ENCODE measurements at places on chromosomes 13 and 19.

GRCh38 chr19:619286-620002 lies 13.9 kb downstream of the POLRMT start:
- H3K36me3 ChIP-seq, result peaks cover 46% of the 10 kb centered on the region
- H3K4me1 ChIP-seq, result peaks cover 4% of the 10 kb centered on the region
- DNase-seq, result no peak
- no peak overlapping the region for H3K27ac ChIP-seq
- no peaks in the 10 kb centered on the region for H3K27me3 ChIP-seq
- H3K4me3 ChIP-seq, result no peak overlapping the region

GRCh38 chr13:79987323-79987722 lies 353.6 kb downstream of the SPRY2 start:
- H3K36me3 ChIP-seq, result no peaks in the 10 kb centered on the region
- no peak for DNase-seq
- H3K27me3 ChIP-seq, result no peaks in the 10 kb centered on the region
- no peaks in the 10 kb centered on the region for H3K4me1 ChIP-seq
- no peak overlapping the region for H3K4me3 ChIP-seq

DNA sequence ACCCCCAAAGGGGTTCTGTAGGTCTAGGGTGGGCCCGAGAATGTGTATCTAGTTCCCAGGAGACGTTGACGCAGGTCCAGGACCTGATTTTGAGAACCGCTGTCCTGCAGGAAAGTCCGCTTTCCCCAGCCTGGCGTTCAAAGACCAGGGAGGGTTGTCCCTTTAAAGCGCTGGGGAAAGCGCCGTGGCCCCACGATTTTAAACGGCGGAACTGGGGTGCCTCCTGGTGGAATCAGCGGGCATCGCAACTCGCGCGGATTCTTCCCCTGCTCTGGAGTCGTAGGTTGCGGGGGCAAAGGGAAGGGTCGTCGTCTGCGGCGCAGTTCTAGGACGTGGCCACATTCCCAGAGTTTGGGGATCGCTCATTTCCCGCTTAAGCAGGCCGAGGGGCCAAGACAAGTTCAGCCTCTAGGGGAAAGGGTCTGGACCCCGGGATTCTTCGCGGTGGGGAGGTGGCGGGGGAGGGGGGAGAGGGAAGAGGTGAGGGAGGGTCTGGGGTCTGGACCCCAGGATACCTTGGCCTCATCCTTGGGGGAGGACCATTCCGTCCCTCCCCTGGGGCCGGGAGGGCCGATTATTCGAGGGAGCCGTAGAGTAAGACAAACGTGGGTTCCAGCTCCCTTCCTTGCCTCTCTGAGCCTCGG lies 7.7 kb downstream of the PNMA8B start:
- no peak overlapping the region for H3K4me3 ChIP-seq
- no peak overlapping the region for H3K27ac ChIP-seq
- H3K36me3 ChIP-seq, result no peaks in the 10 kb centered on the region

DNA sequence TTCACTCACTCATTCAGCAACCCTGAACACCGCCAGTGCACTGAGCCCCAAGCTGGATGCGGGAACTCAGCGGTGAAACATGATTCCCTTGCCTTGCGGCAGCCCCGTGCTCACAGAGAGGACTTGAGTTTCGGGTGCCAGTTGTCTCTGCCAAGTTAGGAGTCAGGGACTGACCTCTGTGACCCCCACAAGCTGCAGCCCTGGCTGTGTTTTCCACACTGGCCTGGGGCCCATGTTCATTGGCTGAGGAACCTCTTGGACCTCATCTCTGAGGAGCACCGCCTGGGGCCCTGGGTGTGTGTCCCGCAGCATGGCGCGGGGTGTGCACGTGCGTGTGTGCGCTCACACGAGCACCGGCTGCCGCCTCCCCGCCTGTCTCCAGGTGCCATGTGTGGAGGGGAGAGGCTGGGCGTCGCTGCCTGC lies 31.0 kb downstream of the CAPN12 start:
- H3K27me3 ChIP-seq, result no peaks in the 10 kb centered on the region
- no peak for DNase-seq
- peaks cover 21% of the 10 kb centered on the region for H3K36me3 ChIP-seq

DNA sequence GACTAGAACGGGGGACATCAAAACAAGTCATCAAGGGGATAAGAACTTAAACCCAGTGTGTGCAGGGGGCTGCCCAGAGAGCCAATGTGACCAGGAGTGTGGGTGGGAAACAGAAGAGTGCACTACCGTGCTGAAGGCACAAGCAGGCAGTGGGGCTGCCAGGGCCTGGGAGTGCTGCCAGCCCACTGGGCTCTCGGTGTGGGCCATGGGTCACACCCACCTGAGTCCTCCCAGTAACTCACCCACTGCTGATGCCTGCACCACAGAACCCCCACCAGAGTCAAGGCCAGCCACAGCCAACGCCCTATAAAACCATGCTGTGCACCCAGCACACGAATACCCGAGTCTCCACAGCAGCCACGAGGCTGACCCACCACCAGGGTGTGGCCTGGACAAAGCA lies 8.5 kb downstream of the MED26 start:
- no peaks in the 10 kb centered on the region for H3K27me3 ChIP-seq
- peaks cover 4% of the 10 kb centered on the region for H3K36me3 ChIP-seq
- H3K4me3 ChIP-seq, result no peak overlapping the region
- DNase-seq, result no peak

- H3K4me3 ChIP-seq, result no peak overlapping the region
- no peaks in the 10 kb centered on the region for H3K27me3 ChIP-seq
- no peak for DNase-seq
- no peaks in the 10 kb centered on the region for H3K4me1 ChIP-seq
- H3K36me3 ChIP-seq, result no peaks in the 10 kb centered on the region
Observed at GRCh38 chr13:44389060-44389666, 15.5 kb downstream of the SERP2 start.

DNA sequence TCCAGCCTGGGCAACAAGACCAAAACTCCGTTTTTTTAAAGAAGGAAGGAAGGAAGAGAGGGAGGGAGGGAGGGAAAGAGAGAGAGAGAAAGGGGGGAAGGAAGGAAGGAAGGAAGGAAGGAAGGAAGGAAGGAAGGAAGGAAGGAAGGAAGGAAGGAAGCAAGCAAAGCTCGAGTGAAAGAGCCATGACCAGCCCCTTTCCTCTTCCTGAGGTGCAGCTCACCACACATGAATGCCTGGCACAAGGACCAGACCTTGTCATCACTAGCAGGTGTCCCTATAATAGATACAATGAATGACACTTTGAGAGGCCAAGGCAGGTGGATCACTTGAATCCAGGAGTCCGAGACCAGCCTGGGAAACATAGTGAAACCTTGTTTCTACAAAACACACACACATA lies 31.0 kb downstream of the SPRY2 start:
- H3K27ac ChIP-seq, result no peak overlapping the region
- H3K4me1 ChIP-seq, result no peaks in the 10 kb centered on the region
- no peaks in the 10 kb centered on the region for H3K27me3 ChIP-seq
- no peak overlapping the region for H3K4me3 ChIP-seq

- H3K27me3 ChIP-seq, result no peaks in the 10 kb centered on the region
- no peak overlapping the region for H3K27ac ChIP-seq
- no peak for DNase-seq
- H3K4me1 ChIP-seq, result peaks cover 20% of the 10 kb centered on the region
- H3K36me3 ChIP-seq, result no peaks in the 10 kb centered on the region
Observed at GRCh38 chr13:44197791-44198770, 175.5 kb upstream of the SERP2 start.

DNA sequence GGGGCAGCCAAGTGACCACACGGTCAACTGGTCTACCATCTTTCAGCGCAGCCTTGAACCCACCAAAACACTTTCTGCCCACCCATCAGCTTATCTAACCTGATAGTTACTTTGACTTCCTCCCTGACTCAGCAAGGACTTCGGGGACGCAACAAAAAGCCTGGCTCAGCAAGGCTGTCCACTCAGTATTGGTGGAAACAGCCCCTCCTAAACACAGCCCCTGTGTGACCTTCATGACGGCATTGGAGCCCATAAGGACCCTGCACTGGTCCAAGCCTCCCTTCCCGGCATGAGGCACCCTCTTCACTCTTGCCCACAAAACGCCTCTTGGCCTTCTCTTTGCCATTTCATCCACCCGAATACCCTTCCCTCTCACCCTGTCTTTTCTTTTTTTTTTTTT lies 39.1 kb downstream of the INSR start:
- no peak overlapping the region for H3K27ac ChIP-seq
- H3K36me3 ChIP-seq, result no peaks in the 10 kb centered on the region
- H3K4me3 ChIP-seq, result no peak overlapping the region
- H3K4me1 ChIP-seq, result no peaks in the 10 kb centered on the region

DNA sequence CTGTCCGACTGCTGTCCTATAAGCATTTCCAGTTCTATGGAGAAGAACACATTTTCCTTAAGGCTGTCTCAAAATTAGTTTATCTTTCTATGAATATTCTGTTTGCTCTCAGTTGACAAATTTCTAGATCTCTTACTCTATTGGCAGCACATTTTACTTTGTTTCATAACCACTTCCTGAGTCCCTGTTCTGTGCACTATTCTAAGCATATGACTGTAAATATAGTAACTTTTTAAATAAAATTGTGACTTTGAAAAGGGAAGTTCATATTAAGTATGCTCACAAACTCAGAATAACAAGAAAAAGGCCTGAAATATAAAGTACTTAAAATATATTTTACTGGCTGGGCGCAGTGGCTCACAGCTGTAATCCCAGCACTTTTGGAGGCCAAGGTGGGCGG lies 56.5 kb upstream of the HTR2A start:
- H3K4me1 ChIP-seq, result no peaks in the 10 kb centered on the region
- no peak overlapping the region for H3K4me3 ChIP-seq
- no peak for DNase-seq
- H3K36me3 ChIP-seq, result no peaks in the 10 kb centered on the region

DNA sequence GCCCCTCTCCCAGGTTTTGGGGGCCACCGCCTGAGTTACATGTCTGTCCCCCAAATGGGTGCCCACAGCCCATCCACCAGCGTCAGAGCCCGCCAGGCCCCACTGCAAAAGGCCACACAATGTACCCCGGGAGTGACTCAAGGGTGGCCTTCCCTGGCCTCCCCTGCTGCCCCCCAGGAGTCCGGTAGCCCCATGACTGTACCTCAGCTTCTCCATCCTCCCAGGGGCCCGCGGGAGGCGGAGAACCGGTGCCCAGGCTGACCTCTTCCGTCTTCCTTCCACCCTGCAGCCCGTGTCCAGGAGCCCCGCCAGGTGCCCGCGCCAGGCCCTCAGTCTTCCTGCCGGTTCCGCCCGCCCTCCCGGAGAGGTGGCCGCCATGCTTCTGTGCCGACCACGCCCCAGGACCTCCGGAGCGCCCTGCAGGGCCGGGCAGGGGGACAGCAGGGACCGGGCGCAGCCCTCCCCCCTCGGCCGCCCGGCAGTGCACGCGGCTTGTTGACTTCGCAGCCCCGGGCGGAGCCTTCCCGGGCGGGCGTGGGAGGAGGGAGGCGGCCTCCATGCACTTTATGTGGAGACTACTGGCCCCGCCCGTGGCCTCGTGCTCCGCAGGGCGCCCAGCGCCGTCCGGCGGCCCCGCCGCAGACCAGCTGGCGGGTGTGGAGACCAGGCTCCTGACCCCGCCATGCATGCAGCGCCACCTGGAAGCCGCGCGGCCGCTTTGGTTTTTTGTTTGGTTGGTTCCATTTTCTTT lies 10.3 kb downstream of the CBARP start:
- no peaks in the 10 kb centered on the region for H3K27me3 ChIP-seq
- no peak overlapping the region for H3K4me3 ChIP-seq
- H3K27ac ChIP-seq, result no peak overlapping the region
- H3K36me3 ChIP-seq, result peaks cover 26% of the 10 kb centered on the region
- DNase-seq, result no peak
- H3K4me1 ChIP-seq, result no peaks in the 10 kb centered on the region

GRCh38 chr13:53921473-53921872 lies 892.9 kb downstream of the OLFM4 start:
- H3K27me3 ChIP-seq, result no peaks in the 10 kb centered on the region
- H3K4me1 ChIP-seq, result no peaks in the 10 kb centered on the region
- no peak overlapping the region for H3K4me3 ChIP-seq
- H3K27ac ChIP-seq, result no peak overlapping the region
- no peak for DNase-seq
- no peaks in the 10 kb centered on the region for H3K36me3 ChIP-seq

DNA sequence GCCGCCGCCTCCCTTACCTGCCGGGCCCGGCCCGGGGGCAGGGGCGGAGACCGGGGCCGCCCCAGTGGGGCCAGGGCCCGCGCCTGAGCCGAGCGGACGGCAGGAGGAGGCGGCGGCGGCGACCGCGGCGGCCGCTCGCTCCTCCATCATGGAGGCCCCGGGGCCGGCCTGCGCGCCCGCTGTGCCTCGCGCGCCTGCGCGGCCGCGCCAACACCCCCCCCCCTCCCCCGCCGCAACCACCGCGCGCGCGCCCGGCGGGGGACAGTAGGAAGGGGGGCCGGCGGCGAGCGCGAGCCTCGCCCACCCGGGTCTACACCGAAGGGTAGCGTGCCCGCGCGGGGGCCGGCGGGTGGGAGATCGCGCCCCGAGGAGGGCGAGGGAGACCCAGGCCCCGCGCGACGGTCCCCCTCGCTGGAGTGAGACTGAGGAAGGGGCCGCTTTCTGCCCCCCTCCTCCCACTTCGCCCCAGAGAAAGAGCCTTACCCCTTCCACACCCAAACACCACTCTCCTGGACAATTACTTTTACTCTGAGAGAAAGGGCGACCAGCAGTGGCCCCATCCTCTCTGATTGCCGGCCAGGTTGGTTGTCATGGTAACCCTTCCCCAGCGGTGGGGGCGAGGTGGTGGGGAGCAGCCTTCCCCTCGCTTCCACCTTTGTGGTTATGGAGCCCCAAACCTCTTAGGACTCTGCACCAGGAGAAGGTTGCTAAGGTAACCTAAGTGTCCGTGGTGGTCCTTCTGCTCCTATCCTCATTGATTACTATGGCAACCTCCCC lies at the start of gene STRN4:
STRN4 (minus strand) TSS at position 170 of the 777 bp plus-strand sequence; CDS start at position 150, 20 bp downstream.
- H3K36me3 ChIP-seq, result peaks cover 3% of the 10 kb centered on the region
- peaks cover 13% of the 10 kb centered on the region for H3K4me1 ChIP-seq
- peak; percentile 58 for DNase-seq
- H3K4me3 ChIP-seq, result peak within 1 kb of the TSS; percentile 85
- no peaks in the 10 kb centered on the region for H3K27me3 ChIP-seq

Data from T-cell (primary cell).